Lung microvascular endothelial cell (primary cell): ENCODE measurements at places on chromosomes 1 and 21.

GRCh38 chr1:222390181-222390580 lies 157.7 kb downstream of the HHIPL2 start:
- DNase-seq = no peak

DNA sequence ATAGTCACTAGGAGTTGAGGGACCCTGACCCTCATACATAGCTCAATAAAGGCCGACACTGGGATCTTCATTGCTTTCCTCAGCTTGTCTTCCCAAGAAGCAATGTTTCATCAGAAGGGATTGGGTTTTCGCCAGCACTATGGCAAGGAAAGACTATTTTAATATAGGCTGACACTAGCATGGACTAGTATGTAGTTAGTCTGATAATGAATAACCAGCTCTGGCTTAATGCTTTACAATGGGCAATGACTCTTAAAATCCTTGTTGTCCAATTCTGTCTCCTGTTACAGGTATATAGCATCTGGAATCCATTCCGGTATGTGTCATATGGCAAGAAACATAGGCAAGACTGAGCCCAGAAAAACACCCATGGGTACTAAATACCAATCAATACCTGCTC lies 15.3 kb upstream of the SYT2 start:
- DNase-seq = no peak

DNA sequence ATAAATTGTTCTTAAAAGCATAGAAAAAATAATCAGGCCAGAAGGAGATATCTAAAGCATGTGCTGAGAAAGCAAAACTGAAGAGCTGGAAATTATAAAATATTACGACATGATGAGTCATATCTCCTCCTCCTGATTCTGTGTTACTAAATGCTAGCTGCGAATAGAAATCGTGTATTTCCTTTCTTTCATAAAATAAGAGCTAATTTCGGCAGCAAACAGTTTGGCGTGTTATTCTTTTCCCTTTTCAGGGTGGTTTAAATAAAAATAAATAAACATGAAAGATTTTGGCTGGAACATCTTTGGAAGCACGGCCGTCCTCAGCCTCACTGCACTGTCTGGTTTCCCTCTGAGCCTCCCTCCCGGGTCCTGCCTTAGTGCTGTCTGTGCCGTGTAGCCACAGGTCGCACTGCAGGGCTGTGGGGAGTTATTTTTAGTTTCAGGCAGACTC lies 56.0 kb downstream of the ADARB1 start:
- peak; percentile 64 for DNase-seq

GRCh38 chr1:226888816-226889215 lies 18.4 kb downstream of the PSEN2 start:
- no peak for DNase-seq

GRCh38 chr1:24142546-24143534 lies at the start of gene IL22RA1:
IL22RA1 (minus strand) TSS chr1:24143140; CDS start chr1:24143082, 58 bp downstream.
- DNase-seq = no peak

DNA sequence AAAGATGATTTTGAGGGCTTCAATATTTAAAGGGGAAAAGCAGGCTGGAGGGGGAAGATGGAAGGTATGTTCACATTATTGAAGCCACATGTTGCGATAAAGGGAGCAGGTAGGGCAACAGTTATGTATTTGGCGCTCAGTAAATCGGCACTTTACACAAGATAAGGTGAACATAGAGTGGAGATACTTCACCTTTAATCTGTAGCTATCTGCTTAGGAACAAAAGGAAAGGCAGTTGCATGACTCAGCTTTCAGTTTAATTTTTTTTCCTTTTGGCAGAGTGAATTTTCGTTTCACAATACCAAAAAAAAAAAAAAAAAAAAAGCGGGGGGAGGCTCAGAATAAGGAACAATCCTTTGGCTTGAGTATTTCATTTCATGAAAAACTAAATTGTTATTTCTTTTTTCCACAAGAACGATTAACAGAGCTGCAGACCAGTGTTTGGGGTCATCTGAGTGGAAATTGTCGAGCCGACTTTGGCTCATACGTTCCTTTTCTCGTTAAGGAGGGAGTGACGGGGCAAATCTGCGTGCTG lies 1.1 kb upstream of the COQ8A start:
- peak; percentile 58 for DNase-seq

- DNase-seq = no peak
These were observed 9.1 kb downstream of the PLOD1 start for GRCh38 chr1:11943619-11944018.

- DNase-seq = peak; percentile 20
These were observed 7.7 kb upstream of the HTR1D start for GRCh38 chr1:23224739-23225648.

- DNase-seq = no peak
These were observed 13.3 kb downstream of the PMF1 start for GRCh38 chr1:156226116-156226538.

DNA sequence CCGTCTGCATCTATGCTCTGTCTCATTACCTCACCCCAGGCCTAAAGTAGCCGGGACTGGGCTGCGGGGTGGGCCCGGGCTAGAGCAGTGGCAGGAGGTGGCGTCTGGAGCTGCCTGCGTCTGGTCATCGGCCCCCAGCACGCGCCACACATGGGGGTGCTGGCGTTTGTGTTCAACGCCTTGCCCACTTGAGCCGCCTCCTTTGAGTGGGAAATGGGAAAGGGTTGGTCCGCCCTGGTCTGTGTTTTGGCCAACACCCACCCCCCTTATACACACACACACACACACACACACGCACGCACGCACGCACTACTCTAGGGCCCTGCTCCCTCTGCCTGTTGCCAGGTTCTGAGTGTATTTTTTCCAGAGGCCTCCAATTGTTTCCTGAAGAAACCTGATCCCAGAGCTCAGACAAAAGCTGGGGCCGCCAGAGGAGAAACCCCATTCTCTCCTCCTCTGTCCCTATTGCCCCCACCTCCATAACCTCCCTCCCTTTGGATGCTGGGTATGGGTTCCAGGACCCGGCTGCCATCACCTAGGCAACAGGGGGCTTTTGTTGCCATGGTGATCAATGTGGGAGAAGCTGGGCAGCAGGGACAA lies 10.1 kb downstream of the VANGL2 start:
- no peak for DNase-seq

- no peak for DNase-seq
These were observed 28.2 kb downstream of the FAAH start for GRCh38 chr1:46422261-46422871.

GRCh38 chr21:38156200-38156599 lies 100.6 kb upstream of the KCNJ15 start:
- DNase-seq = no peak

- DNase-seq = no peak
These were observed 43.5 kb upstream of the MCOLN3 start for GRCh38 chr1:85091671-85092280.

GRCh38 chr1:155873860-155874259 lies 14.5 kb downstream of the SYT11 start:
- peak; percentile 12 for DNase-seq

DNA sequence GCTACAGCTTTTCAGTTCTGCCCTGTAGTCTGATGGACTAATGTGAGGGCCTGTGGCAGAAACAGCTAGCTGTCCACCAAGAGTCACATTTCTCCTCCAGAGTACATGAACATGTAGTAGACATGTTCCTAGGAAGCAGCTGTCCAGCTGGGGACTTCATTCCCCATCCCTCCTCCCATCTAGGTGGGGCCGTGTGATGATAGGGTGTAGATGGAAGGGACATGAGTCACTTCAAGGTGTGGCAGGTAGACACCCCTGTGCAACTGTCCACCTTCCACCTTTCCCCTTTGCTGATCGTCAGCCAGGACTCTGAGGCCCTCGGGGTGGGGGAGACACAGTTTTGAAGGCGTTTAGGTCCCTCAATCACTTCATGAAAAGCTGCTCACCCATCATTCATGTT lies 3.6 kb upstream of the RD3 start:
- DNase-seq = no peak

- DNase-seq = no peak
These were observed 60.2 kb downstream of the RIPK4 start for GRCh38 chr21:41706678-41707077.

DNA sequence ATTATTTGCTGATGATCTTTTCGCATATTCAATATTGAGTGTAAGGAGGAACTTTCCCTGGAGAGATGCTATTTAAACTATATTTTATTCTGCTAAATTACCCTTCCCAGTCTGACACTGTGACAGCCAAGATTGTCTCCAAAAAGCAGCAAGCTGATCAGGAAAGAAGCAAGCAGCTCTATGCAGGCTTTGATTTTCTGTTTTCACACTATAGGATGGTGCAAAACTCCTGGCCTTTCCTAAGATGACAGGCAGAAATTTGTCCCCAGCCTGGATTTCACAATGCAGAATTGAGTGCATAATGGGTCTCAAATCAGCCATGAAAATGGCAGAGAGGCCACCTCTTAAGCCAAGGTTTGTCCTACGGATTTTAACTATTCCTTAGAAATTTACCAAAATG lies 1.1 kb downstream of the SGIP1 start:
- no peak for DNase-seq

- peak; percentile 46 for DNase-seq
These were observed 87.4 kb upstream of the MACF1 start for GRCh38 chr1:39116860-39117728.

DNA sequence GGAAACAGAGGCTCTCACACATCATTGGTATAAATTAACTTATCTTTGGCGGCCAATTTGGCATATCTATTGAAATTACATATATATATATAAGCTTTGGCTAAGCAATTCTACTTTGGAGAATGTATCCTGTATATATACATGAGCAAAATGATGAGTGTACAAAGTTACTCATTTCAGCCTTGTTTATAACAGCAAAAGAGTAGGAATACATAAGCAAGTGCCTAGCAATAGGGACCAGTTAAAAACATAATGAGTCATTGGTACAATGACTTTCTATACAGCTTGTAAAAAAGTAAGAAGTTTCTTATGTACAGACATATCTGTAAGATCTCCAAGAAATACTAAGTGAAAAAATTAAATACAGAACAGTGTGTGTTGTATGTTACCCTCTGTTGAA lies 190.8 kb downstream of the LTN1 start:
- no peak for DNase-seq

GRCh38 chr1:116733476-116734365 lies 20.5 kb upstream of the CD2 start:
- DNase-seq = no peak

GRCh38 chr1:40379785-40380452 lies 6.4 kb downstream of the SMAP2 start:
- peak; percentile 26 for DNase-seq

DNA sequence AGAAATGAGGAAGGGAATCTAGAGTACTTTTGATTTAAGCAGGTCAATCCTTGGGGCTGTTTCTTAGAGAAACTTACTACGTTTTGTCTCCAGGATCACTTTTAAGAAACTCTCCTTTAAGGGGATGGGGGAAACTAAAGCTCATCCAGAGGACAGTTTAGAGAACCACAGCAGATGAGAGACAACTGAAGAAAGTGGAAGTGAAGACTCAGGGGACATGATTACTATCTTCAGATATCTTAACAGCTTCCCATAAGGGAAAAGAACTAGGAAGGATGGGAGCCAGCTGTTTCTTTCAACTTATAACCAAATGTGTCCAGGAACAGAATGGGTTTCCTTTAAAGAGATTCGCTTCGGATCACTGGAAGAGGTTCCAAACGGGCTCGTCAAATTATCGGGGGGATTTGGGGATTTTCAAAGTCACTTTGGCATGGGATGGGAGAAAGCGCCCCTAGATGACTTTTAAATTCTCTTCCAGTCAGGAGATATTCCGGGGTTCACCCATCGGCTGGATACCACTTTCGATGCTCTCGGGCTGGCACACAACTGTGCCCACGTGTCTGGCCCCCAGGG lies 1.2 kb downstream of the SCMH1 start:
- no peak for DNase-seq

- DNase-seq = no peak
These were observed 39.0 kb downstream of the DPT start for GRCh38 chr1:168689726-168690602.

- DNase-seq = no peak
These were observed 4.0 kb upstream of the SLC35A3 start for GRCh38 chr1:99965646-99966375.

GRCh38 chr21:37459575-37459974 lies 93.0 kb downstream of the DYRK1A start:
- DNase-seq = no peak

DNA sequence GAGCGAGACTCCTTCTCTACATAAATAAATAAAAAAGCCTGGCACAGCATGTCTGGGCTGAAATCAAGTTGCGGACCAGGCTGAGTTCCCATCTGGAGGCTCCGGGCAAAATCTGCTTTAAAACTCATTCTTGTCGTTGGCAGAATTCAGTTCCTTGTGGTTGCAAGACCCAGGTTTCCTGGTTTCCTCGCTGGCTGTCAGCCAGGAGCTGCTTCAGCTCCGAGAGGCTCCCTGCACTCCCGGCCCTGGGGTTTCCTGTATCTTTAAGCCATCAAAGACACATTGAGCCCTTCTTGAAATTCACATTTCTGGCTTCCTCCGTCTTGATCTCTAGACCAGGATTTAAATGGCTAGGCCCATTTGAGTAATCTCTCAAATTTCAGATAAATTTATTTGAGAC lies 20.6 kb upstream of the SCCPDH start:
- DNase-seq = no peak

DNA sequence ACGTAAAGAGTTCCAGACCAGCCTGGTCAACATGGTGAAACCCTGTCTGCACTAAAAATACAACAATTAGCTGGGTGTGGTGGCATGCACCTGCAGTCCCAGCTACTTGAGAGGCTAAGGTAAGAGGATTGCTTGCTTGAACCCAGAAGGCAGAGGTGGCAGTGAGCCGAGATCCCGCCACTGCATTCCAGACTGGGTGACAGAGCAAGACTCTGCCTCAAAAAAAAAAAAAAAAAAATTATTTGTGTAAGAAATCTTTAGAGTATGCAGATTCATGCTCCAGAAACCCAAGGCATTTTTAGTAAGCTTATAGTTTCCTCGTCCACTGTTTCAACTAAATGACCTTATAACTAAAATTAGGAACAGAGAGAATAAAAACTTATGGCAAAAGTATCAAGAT lies 51.3 kb downstream of the ABL2 start:
- DNase-seq = no peak

DNA sequence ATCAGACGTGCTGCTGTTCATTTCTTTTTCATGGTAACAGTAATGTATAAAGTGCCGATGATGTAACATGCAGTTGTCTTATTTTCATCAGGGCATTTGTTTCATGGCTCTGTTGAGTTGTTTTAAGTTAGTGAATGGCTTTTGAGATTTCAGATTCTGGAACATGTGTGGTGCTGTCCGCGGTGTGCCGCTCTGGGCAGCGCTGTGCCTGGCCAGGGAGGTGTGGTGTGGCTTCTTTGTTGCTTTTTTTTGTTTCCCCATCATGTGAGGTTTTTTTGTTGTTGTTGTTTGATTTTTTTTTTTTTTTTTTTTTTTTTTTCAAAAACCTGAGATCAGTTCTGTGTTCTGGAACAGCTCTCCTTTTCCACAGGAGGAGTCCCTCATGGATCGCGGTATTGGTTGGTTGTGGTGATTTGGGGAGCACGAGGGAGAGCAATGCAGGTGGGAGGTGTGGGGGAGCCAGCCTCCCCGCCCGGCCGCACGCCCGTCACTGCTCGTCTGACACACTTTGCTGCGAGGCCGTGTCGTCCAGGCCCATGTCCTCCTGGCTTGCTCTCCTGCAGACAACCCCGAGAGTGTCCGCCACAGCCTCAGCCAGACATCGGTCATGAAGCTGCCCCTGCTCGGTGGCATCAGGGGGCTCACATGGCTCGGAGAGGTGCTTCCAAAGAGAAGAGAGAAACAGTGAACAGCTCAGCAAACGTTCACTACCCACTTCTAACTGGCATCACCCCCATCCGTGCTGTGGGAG lies 33.6 kb downstream of the NTPCR start:
- no peak for DNase-seq
